ENCODE measurements at places on chromosomes 5 and 9.

DNA sequence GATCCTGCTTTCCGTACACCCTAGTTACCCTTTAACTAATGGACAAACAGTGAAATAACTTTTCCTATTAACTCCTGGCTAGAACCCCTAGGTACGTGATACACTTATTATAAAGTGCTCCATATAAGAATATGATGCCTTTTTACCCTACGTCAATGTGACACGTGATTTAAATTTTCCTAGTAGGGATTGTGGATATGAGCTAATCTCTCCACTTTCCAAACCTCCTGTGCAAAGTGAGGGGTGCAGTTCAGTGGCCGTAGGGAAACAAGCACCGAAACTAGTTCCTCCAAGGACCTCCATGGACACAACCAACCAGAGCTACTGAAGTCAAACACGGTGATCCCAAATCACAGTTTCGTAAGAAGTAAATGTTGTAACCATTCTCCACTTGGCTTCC, 19.3 kb downstream of the NFIB start:
- DNase-seq = no peak

DNA sequence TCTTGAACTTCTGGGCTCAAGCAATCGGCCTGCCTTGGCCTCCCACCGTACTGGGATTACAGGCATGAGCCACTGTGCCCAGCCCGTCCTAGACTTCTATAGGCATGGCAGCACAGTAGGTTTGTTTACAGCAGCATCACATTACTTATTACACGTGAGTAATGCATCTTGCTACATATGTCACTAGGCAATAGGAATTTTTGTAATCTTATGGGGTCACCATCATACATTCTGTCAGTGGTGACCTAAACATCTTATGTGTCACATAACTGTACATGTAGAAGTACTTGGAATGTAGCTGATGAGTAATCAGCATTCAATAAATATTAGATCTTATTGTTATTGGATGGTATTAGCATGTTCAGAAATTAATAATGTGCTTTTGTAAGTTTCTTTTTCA, 22.9 kb upstream of the ABCA1 start:
- no peak for DNase-seq

GRCh38 chr5:33657804-33658440, 217.2 kb downstream of the TARS1 start:
- no peak for DNase-seq

- peak; percentile 39 for DNase-seq
These were observed 722 bp downstream of the TBC1D9B start for GRCh38 chr5:179906795-179907555.

DNA sequence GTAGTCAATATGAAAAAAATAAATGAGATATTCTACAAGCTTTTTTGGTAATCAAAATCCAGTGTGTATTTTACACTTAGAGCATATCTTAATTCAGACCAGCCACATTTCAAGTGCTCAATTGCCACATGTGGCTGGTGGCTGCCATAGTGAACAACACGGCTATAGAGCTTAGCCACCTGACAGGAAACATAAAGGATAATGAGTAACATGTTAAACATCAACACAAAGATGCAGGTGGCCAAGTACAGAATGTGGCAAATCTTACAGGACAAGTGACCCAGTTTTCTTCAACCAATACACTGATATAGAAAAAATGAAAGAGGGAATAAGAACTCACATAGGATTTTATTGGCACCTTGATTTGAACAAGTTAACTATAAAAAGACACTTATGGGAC, 61.4 kb downstream of the KIF24 start:
- no peak for DNase-seq

DNA sequence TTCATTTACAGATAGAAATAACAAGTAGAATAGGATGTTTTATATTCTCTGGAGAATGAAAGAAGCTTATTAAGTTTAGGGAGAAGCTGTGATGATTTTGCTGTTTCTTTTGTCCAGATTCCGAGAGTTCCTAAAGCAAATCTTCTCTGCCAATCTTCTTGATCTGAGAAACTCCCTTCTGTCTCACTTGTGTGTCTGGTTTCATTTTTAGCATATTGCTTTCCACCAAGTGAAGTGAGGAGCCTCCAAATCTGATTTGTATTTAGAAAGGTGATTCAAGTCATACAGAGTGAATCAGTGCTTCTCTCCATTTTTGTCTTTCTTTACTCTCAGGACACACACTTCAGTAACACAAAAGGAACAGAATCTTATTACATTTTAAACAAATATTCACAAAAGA, 48.4 kb downstream of the STX17 start:
- DNase-seq = no peak

GRCh38 chr5:23655674-23656073, 148.3 kb downstream of the PRDM9 start:
- DNase-seq = no peak

GRCh38 chr9:93713716-93714115, 137.3 kb downstream of the PHF2 start:
- DNase-seq = no peak

DNA sequence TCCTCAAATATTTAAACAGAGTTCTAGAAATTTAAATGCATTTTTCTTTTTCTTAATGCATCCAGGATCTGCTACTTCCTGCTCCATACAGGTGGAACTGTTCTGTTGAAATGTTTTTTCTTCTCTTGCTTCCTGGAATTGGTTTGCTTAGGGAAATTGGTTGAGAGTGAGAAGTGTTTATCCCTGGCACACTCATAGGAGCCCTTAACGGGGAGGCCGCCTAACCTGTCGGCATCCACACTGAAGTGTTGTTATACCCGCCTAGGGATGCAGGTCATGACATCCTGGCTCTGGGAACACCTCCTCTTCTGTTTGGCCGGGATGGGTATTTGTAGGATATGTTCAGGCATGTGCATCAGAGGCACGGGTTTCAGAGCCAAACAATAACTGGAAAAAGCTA, 239.7 kb downstream of the GADD45G start:
- no peak for DNase-seq

DNA sequence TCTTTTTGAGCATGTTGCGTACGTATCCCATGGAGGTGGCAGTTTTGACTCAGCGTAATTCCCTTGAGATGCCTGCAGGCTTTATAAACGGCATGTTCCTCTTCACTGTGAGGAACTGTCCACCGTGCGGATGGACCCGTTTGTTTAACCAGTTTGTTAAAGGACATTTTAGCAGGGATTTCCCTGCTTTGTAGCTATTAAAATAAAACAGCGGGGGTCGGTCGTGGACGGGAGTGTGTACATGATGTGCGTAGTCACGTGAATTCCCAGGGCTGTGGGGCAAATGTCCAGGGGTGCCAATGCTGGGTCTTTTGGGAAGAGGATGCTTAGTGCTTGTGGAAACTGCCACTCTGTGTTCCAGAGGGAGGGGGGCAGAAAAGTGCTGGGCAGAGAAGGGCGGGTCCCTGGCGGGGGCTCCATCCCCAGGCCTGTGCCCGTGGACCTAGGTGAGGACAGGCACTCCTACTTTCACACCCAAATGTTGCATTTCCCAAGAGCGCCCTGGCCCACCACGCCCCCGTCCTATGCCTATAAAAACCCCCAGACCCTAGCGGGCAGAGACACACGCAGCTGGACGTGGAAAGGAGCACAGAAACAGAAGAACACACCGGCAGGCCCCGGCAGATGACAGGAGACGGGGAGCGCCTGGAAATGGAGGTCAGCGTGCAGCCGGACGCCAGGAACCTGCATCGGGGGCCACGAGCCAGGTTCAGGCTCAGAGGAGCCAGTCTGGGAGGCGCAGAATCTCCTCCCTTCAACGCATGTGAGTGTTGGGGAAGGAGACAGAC, 4.0 kb upstream of the TERT start:
- DNase-seq = no peak

DNA sequence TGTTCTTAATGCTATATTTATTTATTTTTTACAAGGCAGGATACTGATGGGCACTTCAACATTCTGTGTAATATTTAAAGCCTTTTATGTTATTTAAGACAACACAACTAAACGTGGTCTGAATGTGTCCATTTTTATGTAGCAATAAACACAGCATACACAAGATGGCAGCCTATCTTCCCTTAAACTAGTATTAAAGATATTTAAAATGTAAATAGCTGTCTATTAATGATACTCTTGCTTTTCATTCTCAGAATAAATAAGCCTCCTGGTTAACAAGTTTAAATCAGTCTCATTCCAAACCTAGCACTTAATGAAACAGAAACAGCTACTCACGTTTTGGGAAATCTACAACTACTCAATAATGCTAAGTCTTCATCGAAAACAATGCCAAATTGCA, 315.7 kb downstream of the MCTP1 start:
- no peak for DNase-seq

DNA sequence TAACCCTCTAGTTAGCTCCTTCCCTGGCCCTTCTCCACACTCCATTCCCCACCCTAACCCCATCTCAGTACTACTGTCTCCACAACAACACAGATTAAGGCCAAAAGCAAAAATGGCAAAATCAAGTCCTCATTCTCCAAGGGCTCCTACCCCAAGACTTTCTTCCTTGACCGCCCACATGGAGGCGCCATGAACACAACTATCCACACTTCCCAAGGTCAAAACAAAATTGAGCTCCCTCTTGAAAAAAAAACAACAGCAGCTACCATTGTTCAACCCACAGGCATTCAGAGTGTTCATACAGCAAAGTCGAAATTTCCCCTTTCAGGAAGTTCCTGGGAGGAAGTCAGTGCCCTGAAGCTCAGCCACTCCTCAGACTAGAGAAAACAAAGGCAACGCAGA, 54.4 kb downstream of the GNAQ start:
- no peak for DNase-seq

- DNase-seq = peak; percentile 83
These were observed 97.1 kb downstream of the UNC13B start for GRCh38 chr9:35258660-35259474.

GRCh38 chr5:152844713-152845112, 439.6 kb upstream of the NMUR2 start:
- no peak for DNase-seq

DNA sequence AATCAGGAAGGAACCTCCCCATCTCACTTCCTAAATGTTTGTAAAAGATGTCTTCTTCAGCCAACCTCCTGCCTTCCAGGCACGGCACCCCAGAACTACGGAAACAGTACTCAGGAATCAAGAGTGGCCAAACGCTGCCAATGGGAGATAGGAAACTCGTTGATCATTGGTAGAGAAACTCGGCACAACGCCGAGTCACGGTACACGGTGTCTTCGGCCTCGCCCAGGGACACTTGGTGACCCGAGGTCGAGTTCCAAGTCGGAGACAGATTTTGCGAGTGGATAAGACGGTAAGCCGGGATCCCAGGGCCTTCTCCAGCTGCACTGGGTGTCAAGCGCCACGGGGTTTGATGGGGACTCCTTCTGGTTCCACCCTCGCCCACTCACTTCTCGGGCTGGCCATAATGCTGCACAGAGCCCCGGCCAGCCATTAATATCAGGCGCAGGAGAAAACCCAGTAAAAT, 343 bp downstream of the KIAA0825 start:
- no peak for DNase-seq

DNA sequence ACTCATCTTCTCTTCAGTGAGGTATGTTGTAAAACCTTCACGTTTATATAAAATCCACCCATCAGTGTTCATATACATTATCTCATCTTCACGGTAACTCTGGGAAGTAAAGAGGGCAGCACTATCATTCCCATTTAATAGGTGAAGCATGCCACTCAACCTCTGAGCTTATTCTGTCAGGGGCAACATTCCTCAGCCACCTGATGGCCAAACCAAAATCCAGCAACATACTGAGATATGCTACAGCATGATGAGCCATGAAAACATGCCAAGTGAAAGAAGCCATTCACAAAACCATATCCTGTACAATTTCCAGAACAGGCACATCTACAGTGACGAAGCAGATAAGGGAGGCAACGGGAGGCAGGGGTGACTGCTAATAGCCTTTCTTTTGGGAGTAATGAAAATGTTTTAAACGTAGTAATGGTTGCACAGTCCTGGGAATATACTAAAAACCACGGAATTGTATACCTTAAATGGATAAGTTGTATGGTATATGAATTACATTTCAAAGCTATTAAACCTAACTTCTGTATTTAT, 167.4 kb downstream of the TSSK1B start:
- DNase-seq = no peak

- DNase-seq = no peak
These were observed 33.4 kb downstream of the TMEM252 start for GRCh38 chr9:68507130-68507805.

DNA sequence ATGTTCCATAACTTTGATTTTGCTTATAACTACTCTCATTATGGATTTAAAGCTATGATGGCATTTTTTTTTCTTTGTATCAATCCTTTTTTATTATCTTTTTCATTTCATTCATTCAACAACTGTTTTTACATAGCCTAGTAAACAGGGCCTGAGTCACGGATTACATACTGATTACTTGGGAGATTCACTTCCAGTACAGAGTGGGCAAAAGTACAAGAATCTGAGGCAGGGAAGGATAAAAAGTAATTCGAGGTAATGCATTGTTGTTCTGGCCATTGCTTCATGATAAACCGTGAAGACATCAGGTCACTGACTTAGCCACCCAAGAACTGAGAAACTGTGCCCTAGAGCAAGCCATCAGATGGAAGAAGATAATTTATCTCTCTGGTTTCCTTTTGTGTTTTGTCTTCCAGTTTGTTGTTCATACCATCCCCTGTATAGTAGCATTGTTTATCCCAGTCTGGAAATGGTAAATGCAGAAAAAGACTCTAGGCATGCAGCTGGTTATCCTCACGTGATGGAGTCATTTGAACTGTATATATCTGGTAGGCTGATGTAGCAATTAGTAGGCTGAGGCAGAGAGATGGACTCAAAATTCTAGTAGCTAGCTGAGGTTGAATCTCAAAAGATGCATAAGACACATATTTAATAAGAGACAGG, 145.6 kb downstream of the CNTLN start:
- no peak for DNase-seq

DNA sequence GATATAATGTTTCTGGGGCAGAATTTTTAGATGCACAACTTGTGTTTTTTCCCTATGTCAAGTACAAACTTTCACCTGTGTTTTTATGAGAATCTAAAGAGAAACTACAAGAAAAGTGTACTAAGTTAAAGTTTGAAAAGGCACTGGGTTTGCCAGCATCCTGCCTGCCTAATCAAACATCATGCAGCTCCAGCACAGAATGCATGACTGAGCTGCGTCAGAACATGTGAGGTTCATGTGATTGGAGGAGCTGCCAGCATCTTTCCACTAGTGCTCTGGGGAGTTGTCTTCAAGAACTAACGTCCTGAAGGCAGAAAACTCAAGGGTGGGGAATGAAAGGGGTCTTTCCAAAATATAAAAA, 46.1 kb upstream of the RIC1 start:
- peak; percentile 33 for DNase-seq

GRCh38 chr9:38337706-38338264, 54.7 kb upstream of the ALDH1B1 start:
- DNase-seq = no peak

GRCh38 chr5:140881889-140882590, at the start of gene PCDHA13:
TSS of gene PCDHA13 (plus strand) at chr5:140882124. CDS start at chr5:140882269, 145 bp downstream.
- DNase-seq = no peak

DNA sequence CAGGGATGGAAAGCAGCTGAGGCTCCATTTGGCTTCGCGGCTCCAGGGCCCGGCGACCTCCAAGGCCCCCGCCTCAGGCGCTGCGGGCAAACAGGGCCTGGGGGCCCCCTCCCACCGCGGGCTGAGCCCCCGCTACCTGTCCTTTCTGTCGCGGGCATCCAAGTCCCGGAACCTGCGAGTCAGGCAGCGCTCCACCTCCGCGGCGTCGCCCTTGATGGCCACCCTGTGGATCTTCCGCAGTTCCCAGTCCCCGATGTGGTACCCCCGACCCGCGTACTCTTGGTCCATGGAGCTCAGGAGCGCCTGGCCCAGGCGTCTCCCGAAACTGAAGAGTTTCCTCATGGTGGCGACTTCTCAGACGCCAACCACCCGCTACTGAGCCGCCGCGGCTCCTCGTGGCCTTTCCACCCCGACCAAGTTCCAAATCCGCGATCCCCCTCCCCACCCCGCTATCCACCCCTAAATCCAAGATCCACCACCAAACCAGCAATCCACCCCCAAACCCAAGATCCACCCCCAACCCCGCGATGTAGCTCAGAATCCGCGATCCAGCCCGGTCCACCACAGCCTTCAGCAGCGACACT, 86.5 kb upstream of the CCDC180 start:
- peak; percentile 35 for DNase-seq

Data from kidney (tissue), 22 donors.